ENCODE measurements at places on chromosomes 5 and 9. TPM values are rescaled to one million over a fixed set of nuclear protein-coding genes. Genes with fewer than 3 reads are reported as not detected.

GRCh38 chr9:81480828-81481604 is 208.3 kb downstream of the TLE1 start:
- H3K27ac ChIP-seq: no peak overlapping the region
- H3K4me1 ChIP-seq: no peaks in the 10 kb centered on the region
- H3K4me3 ChIP-seq: no peak overlapping the region
- DNase-seq: no peak

DNA sequence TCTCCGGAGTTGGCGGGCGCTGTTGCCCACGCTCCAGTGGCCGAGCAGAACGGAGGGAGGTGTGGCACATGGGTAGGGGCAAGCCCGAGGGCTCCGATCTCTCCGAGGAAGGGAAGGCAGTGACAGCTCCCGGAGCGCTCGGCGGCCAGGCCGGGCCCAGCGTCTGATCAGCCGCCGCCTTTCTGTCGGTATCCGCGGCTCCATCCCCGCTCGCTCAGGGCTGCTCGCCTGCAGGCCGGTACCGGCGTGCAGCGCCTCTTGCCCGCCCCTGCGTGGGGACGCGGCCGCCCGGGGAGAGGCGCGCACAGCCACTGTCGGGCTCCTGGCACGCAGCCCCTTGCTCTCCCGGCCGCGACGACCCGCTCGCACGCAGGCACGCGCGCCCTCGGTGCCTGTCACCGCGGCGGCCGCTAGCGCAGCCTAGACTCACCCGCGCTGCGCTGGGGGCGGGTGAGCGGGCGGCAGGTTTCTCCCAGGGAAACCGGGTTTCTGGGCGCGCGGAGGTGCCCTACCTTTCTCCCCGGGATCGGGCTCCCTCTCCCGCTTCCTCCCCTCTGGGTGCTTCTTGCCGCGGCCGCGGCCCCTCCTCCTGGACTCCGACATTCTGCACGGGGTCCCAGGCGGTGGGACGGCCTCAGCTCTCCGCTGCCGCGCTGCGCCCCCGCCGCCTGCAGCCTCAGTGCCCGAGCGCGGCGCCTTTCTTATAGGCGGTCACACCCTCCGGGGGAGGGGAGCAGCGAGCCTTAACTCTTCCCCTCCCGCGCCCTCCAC is 108.4 kb downstream of the PSD2 start:
- no peak overlapping the region for H3K27ac ChIP-seq
- H3K4me3 ChIP-seq: peak overlapping the region; percentile 43
- H3K4me1 ChIP-seq: peaks cover 23% of the 10 kb centered on the region
- peak; percentile 61 for DNase-seq

DNA sequence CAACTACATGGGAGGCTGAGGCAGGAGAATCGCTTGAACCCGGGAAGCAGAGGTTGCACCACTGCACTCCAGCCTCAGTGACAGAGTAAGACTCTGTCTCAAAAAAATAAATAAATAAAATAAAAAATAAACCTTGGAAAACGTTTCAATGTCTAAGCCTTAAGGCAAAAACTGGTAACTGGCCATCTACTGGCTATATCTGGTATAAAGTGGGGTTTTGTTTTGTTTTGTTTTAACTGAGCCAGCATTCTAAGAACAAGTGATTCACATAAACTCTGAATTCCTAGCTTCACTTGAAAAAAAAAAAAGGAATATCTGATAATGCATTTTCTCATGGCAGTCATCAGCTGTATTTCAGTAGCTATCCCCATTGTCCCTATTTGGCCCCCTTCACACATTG is 126.1 kb upstream of the EFNA5 start:
- H3K27me3 ChIP-seq: no peaks in the 10 kb centered on the region
- H3K27ac ChIP-seq: no peak overlapping the region
- H3K4me1 ChIP-seq: no peaks in the 10 kb centered on the region
- no peaks in the 10 kb centered on the region for H3K36me3 ChIP-seq
- H3K4me3 ChIP-seq: no peak overlapping the region

GRCh38 chr9:80134487-80134886 is 562.7 kb downstream of the TLE4 start:
- H3K27ac ChIP-seq: no peak overlapping the region
- H3K36me3 ChIP-seq: no peaks in the 10 kb centered on the region
- no peaks in the 10 kb centered on the region for H3K4me1 ChIP-seq
- H3K4me3 ChIP-seq: no peak overlapping the region
- no peaks in the 10 kb centered on the region for H3K27me3 ChIP-seq
- DNase-seq: no peak

DNA sequence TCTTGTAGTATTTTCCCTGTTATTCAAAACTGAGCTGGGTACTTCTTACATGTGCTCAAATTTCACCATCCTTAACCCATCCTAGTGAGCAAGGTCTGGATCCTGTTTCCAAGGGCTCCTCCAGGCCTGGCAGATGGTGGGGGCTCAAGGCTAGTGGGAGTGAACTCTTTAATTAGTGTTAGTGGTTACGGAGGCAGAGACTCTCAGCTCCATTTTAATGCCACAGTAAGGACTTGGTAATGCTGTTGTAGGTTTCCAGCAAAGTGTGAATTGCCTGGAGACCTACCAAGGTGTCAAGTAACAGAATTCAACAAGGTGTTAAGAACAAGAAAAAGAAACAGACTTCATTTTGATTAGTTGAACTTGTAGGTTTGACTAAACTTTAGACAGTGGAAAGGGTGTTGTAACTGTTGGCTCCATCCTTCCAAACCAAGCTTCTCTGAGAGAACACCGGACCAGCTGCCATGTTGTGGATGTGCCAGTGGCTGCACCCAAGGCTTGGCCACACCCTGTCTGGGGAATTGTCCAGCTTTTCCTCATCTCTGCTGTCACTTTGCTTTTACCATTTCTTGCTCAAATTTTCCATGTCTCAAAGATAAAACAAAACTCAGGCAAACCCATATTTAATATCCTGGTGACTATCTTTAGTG is 98.7 kb downstream of the ADCY2 start:
- no peak overlapping the region for H3K4me3 ChIP-seq
- DNase-seq: no peak
- no peak overlapping the region for H3K27ac ChIP-seq
- no peaks in the 10 kb centered on the region for H3K36me3 ChIP-seq
- H3K4me1 ChIP-seq: no peaks in the 10 kb centered on the region
- no peaks in the 10 kb centered on the region for H3K27me3 ChIP-seq

GRCh38 chr5:180790020-180790419 is 12.6 kb downstream of the MGAT1 start:
- peaks cover 30% of the 10 kb centered on the region for H3K4me1 ChIP-seq
- no peak overlapping the region for H3K27ac ChIP-seq
- DNase-seq: peak; percentile 56
- H3K27me3 ChIP-seq: no peaks in the 10 kb centered on the region

DNA sequence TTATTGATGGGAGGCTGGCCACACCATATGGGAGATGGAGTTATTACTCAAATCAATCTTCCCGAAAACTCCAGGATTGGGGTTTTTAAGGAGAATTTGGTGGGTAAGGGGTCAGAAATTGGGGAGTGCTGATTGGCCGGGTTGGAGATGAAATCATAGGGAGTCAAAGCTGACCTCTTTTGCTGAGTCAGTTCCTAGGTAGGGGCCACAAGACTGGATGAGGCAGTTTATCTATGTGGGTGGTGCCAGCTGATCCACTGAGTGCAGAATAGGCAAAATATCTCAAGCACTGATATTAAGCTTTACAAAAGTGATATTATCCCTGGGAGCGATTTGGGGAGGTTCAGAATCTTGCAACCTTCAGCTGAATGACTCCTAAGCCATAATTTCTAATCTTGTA is 75.7 kb upstream of the CLINT1 start:
- no peak for DNase-seq
- H3K4me3 ChIP-seq: no peak overlapping the region
- no peaks in the 10 kb centered on the region for H3K4me1 ChIP-seq
- no peaks in the 10 kb centered on the region for H3K36me3 ChIP-seq
- H3K27me3 ChIP-seq: no peaks in the 10 kb centered on the region

- no peaks in the 10 kb centered on the region for H3K36me3 ChIP-seq
- no peak overlapping the region for H3K4me3 ChIP-seq
- peaks cover 35% of the 10 kb centered on the region for H3K4me1 ChIP-seq
- DNase-seq: peak; percentile 80
Measured at GRCh38 chr9:33187519-33188218, 20.5 kb upstream of the B4GALT1 start.

DNA sequence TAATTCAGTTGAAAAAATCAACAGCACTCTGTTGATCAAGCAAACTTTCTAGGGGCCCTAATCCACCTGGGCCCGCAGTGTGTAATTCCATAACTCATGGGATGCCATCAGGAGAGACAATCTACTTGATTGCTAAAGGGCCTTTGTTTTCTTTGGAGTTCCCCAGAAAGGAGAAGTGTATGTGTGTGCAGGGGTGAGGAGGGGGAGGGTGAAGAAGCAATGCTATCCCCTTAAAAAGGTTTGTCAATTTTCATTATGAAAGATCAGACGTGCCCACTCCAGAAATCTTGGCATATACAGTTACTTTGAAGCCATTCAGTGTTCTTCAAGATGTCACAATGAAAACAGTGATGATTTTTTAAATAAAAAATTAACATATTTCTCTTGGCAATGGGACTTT is 6.2 kb downstream of the PARP8 start:
- no peaks in the 10 kb centered on the region for H3K36me3 ChIP-seq
- no peaks in the 10 kb centered on the region for H3K27me3 ChIP-seq
- no peak overlapping the region for H3K4me3 ChIP-seq
- H3K4me1 ChIP-seq: peaks cover 34% of the 10 kb centered on the region

DNA sequence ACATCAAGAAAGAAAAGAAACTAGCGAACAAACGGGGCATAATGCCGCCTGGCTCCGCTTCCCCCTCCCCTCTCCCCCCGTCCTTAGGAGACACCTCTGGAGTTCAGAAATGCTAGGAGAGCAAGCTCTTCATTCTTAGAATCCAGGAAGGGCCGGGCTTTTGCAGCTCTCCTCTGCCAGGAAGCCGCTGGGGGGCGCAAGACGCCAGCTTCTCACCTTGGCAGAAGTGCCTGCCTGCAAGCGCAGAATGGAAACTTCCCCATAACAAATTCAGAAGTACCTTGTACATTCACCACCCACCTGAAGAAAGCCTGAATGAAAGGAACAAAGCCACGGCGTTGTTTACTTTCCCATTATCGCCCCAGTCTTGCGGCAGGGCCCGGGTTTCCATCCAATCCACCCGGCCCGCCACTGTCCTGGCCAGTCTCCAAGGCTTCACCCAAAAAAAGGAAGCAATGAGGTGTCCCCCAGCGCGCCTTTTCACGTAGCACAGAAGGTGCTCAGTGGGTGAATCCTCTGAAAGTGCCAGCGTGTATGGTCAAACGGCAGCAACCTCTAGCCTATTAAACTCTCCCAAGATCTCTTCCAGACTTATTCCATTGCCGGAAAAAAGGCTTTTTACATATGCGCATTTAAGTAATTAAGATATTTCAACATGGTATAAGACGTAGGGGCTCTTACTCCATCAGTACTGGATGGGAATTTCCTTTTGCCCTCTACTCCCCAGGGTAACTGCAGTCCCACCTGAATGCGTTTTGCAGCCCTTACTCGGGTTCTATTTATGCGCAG is 1.6 kb upstream of the GADD45G start:
- peak overlapping the region; percentile 79 for H3K4me3 ChIP-seq
- H3K27me3 ChIP-seq: no peaks in the 10 kb centered on the region
- H3K4me1 ChIP-seq: peaks cover 43% of the 10 kb centered on the region
- DNase-seq: peak; percentile 94
- peak overlapping the region; percentile 98 for H3K27ac ChIP-seq

DNA sequence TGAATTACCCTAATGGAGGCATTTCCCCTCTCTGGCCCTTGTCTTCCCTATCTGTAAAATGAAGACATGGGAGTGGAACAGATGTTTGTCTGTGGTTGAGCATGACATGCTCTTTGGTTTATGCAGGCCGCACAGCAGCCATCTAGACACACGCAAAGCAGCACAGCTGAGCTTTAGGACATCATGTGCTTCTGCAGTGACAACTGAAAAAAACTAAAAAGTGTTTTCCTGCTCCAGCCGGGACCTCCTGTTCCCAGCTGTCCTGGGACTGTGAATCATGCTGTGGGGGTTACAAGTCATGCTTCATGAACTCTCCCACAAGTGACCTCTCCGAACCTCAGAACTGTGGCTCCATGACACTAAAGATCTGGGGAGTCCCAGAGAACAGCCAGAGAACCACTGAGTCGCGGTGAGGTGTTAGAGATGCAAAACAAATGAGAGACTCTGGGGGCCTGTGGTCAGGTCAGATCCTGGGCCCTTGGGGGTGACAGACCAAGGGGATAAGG is 1.7 kb downstream of the SMIM3 start:
- no peaks in the 10 kb centered on the region for H3K27me3 ChIP-seq
- H3K4me3 ChIP-seq: peak overlapping the region; percentile 76
- no peaks in the 10 kb centered on the region for H3K36me3 ChIP-seq
- peak; percentile 90 for DNase-seq
- H3K4me1 ChIP-seq: peaks cover 62% of the 10 kb centered on the region
- H3K27ac ChIP-seq: peak overlapping the region; percentile 94

- H3K4me3 ChIP-seq: no peak overlapping the region
- H3K36me3 ChIP-seq: peaks cover 5% of the 10 kb centered on the region
- no peak overlapping the region for H3K27ac ChIP-seq
- no peaks in the 10 kb centered on the region for H3K27me3 ChIP-seq
Measured at GRCh38 chr5:154421868-154422267, 23.9 kb upstream of the SAP30L start.

The ACTBL2 gene
- polyA plus RNA-seq: not detected

The GARIN3 gene
- polyA plus RNA-seq: not detected

The PTPA gene
- polyA plus RNA-seq: 67.3 TPM

The LEAP2 gene
- polyA plus RNA-seq: 1.4 TPM

Data from sigmoid colon (tissue), 7 donors.